ENCODE measurements at places on chromosomes 16 and 17.
A peak's percentile ranks its signal among the peaks of the same experiment; 100 is the strongest.

- no peak for DNase-seq
Observed at GRCh38 chr17:29787995-29788394, 142.0 kb downstream of the SSH2 start.

GRCh38 chr17:43601280-43602039 lies 55.3 kb upstream of the ETV4 start:
- DNase-seq = no peak

DNA sequence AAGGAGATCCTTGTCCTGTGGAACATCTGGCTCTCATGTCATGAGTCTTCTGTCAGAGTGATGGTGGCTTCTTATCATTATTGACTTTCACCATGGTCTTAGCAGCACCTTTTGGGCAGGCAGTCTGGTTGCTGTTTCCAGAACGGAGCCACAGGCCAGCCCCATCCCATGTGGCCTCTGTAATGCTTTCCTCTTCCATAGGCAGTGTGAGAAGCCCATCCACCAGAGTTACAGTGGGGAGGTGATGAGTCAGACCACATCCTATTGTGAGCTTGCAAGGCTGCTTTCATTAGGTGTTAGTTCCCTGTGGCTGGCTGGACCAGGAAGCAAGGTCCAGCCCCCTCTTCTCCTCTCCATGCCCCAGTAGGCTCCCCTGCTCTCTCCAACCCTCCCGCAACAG lies 30.8 kb upstream of the SPACA3 start:
- no peak for DNase-seq

- no peak for DNase-seq
Observed at GRCh38 chr16:16150117-16150877, 73.0 kb downstream of the ABCC6 start.

DNA sequence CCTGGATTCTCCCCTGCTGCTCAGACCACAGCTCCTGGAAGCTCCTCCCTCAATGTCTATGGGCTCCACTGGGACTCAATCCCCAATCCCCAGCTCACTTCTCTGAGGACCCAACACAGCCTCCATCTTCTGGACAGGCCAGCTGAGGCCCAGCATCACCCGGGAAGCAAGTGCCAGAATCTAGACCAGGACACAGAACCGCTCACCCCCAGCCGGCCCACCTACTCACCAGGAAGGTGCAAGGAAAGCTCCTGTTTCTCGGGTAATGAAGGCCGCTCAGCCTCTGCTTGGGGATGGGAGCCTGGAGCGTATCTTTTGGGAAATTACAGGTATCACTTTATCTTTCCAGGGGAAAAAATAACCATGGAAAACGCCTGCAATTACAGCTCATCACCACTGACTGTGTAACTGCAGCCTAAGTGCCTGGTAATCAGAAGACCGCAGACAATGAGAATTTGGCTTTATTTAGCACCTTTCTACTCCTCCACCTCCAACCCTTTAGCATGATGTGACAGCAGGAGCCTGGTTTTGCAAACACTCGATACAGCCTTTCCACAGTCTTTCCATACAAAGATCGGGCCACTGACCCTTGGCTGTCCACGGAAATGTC lies 49.6 kb upstream of the RPL38 start:
- no peak for DNase-seq

DNA sequence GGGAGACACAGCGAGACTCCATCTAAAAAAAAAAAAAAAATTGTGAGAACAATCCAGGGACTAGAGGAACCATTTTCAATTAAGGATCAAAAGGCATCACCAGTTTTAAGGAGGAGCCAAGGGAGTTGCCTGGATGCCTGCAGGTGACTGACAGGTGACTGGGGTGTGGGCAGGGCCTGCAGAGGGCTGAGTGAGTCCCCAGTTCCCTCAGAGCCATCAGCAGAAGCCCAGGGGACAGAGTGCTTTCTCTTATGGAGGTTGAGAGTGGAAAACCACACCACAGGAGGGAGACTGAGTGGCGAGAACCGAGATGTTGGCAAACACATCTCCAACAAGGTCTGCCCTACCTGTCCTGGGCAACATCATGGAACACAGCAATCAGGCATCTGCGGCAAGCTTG lies 27.1 kb upstream of the CREBBP start:
- DNase-seq = no peak

DNA sequence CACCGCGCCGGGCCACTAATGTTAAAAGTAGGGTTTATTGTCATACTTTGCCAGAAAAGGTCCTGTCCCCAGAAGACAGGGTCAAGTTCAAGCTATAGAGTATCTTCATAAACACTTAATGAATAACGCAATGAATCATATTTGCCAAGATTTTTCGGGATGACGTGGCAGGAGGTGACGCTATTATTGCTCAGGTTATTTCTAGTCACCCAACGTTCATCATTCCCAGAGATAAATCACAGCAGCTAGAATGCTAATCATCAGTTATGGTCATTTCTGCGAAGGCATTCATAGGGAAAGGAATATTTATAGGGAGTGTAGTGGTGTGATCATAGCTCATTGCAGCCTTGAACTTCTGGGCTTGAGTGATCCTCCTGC lies 2.0 kb downstream of the TMC5 start:
- DNase-seq = no peak

GRCh38 chr17:72199256-72199655 lies 78.4 kb downstream of the SOX9 start:
- no peak for DNase-seq

GRCh38 chr17:75524970-75525805 lies at the start of gene LLGL2:
LLGL2 (plus strand) TSS chr17:75525697; CDS start chr17:75543427, 17,730 bp downstream.
- no peak for DNase-seq

DNA sequence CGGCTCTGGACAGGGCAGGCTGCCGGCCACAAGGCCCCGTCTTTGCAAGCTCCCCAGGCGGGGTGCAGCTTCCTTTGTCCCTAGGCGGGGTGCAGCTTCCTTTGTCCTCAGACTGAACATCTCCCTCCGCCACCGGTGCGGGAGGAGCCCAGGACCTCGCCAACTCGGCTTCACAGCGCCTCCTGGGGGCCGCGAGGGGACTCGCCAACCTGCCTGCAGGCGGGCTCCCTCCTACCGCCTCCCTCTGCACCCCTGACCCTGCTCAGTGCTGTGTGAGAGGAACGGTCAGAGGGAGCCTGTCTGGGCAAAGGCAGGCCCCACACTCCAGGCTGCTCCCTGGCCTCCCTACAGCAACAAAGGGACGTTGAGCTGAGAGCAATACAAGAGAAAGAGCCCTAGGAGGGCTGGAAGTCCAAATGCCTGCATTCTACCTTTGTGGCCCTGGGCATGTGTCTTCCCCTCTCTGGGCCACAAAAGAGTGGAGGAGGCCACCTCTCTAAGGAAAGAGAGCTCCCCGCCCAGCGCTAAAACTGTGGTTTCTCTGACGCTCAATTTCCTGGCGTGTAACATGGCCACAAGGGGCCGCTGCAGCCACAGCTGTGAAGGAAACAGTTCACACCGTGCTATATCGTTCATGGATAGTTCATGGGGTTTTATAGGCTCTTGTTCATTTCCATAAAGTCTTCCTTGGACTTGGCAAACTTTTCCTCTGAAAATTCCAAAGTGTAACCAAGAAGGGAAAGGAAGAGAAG lies 20.9 kb upstream of the KRT19 start:
- DNase-seq = peak; percentile 65

GRCh38 chr16:54407596-54407995 lies 121.0 kb upstream of the IRX3 start:
- peak; percentile 64 for DNase-seq

- no peak for DNase-seq
Observed at GRCh38 chr17:7313088-7313889, 1.9 kb downstream of the GPS2 start.

DNA sequence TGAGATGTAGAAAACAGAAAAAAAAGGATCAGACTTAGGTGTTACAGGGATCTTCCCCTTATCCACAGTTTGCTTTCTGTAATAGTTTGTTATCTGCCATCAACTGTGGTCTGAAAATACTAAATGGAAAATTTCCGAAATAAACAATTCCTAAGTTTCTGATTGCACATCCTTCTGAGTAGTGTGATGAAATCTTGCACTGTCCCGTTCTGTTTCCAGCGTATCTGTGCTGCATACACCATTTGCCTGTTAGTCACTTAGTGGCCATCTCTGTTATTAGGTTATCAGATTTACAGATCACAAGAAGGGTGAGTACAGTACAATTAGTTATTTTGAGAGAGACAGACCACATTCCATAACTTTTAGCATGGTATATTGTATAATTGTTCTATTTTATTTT lies 185.6 kb upstream of the CPHXL start:
- no peak for DNase-seq

DNA sequence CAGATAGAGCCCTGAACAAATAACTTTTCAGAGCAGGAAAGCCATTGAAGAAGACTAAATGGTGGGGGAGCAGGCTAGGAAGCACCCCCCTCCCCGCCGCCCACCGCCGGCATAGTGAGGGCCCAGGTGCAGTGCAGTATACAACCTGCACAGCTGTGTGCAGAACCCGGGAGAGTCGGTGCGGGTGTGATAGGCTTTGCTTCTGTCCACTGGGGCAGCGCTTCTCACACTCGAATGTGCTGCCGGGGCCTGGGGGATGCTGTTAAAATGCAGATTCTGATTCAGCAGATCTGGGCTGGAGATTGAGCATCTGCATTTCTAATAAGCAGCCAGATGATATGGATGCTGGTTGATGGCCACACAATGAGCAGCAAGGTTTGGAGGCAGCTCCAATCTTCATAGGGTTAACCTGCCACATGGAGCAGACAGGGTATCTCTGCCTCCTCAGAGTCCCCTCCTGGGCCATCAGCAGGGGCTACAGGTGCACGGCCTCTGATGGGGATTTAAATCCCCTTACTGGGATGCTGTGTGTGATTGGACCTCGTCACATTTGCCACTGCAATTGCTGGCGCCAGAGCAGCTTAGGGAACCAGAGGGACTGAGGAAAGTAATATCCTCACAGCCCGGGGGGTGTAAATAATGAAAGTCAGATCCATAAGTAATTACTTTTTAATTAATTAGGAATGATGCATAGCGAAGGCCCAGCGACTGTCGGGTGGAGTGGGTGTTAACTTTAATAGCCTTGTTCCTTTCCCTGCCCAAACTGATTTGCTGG lies 172.0 kb upstream of the RPL38 start:
- DNase-seq = no peak

DNA sequence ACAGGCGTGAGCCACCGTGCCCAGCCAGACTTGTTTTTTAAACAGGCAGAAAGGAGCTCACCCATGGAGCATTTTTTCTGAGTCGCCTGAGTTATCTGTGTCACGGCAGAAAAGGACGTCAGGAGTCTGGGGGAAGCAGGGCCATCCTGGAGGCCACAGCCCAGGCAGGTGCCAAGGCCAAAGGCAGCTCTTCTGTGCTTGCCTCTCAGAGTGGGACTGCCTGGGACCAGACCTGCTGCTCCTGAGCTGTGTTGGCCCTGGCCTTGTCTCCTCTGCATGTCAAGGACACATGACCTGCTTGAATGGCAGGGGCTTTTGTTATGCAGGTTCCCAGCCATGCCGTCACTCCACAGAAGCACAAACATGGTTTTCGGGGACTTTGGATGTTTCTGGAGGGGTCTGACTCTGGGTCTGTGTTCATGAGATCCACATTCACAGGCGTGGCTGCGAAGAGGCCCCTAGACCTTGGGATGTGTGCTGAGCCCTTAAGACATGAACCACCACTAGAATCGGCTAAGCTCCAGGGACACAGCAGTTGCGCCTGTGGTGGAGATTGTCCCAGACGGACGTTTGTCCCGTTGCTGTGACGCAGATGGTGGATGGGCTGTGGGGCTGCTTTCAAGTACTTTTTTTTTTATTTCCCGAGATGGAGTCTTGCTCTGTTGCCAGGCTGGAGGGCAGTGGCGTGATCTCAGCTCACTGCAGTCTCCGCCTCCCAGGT lies 33.8 kb downstream of the FOXK2 start:
- no peak for DNase-seq

- DNase-seq = no peak
Observed at GRCh38 chr16:53528797-53529196, 25.8 kb upstream of the AKTIP start.

GRCh38 chr17:19003543-19004420 lies 782 bp downstream of the FAM83G start:
- DNase-seq = no peak

GRCh38 chr16:89123001-89123830 lies 29.6 kb downstream of the ACSF3 start:
- no peak for DNase-seq

Measured in fibroblast of skin of left biceps (primary cell).